ENCODE measurements at places on chromosomes 5 and 9. TPM values are rescaled to one million over a fixed set of nuclear protein-coding genes. Genes with fewer than 3 reads are reported as not detected.

- no peak for DNase-seq
These were observed 66.3 kb downstream of the PSAT1 start for GRCh38 chr9:78363221-78363620.

The SOX30 gene
- total RNA-seq: not detected

GRCh38 chr9:35464141-35465025 is 25.5 kb upstream of the RUSC2 start:
- DNase-seq: no peak

DNA sequence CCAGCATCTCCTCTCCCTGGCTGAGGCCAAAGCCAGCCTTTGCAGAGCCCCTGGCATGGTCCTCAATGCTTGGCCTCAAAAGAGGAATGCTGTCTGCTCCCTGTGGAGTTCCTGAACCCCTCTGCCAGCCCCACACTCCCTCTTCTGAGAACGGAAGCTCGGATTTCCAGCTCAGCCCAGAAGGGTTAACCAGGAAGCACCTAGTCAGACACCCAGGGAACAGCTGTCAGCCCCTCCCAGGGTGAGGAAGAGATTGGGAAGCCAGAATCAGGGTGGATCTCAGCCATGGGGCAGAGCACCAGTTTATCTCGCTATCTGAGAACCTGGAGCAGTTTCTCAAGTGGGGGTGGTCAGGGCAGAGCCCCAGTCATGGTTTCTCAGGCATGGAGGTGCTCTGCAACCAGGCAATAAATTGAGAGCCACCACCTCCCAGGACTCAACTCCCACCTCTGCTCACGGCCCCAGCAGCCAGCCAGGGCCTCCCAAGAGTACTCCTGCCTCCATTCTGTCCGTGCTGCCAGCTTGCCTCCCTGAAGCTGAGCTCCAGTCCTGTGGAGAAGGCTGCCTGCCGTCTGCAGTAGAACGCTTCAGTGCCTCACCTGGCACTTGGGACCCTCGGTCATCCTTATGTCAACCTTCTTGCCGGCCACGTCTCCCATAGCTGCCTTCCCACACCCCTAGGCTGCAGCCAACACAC is 7.6 kb downstream of the FOXE1 start:
- no peak for DNase-seq

The F12 gene
- total RNA-seq: 0.60 TPM

The MEIKIN gene
- not detected for total RNA-seq

The LAMC3 gene
- 0.50 TPM for total RNA-seq

DNA sequence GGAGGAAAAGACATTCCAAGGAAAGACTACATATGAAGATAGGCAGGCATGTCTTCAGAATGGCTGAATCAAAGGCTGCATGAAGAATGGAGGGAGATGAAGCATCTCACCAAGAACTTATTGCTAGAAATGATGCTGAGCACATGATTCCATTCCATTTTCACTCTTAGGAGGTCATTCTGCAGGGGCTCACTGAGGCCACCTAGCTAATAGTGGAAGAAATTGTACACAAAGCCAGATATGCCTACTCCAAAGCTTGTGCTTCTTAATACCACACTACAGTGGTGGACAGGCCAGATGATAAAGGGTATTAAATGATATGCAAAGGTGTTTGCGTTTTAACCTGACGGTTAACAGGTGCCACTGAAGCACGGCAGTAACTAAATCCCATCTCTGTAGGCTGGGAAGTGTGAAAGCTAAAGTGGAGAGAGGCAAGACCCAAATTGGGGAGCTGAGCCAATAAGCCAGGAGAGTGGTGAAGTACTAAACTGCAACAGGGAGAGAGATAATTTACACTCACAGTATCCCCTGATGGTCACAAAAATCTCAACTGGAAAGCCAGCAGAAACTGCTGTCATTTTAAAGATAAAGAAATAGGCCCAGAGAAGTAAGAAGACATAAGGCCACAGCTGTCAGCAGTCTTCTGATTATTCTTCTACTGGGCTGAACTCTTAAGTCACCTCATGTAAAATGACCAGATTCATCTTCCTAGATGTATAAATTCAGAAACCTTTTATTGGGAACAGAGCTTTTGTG is 14.6 kb downstream of the NDUFA8 start:
- DNase-seq: no peak

GRCh38 chr5:154190595-154191304 is at the start of gene GALNT10:
Gene GALNT10, plus strand, starts transcription at chr5:154190733. Its CDS starts 134 bp downstream, at chr5:154190867.
- DNase-seq: no peak

DNA sequence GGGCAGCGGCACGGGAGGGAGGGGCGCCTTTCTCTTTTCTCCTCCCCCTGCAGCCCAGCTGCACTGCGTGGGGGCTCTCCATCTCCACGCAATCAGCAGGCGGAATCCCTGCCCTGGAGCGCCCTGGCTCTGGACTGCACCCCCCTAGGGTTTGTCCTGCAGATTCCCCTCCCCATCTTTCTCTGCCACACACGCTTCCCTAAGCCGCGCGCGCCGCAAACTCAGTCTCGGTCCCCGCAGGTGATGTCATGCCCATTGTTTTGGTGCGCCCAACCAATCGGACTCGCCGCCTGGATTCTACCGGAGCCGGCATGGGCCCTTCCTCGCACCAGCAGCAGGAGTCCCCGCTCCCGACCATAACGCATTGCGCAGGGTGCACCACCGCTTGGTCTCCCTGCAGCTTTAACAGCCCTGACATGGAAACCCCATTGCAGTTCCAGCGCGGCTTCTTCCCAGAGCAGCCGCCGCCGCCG is at the start of gene KCNN2:
Gene KCNN2, plus strand, starts transcription at position 347 of the 473 bp plus-strand sequence. Its CDS starts 70 bp downstream, at position 417.
- no peak for DNase-seq

DNA sequence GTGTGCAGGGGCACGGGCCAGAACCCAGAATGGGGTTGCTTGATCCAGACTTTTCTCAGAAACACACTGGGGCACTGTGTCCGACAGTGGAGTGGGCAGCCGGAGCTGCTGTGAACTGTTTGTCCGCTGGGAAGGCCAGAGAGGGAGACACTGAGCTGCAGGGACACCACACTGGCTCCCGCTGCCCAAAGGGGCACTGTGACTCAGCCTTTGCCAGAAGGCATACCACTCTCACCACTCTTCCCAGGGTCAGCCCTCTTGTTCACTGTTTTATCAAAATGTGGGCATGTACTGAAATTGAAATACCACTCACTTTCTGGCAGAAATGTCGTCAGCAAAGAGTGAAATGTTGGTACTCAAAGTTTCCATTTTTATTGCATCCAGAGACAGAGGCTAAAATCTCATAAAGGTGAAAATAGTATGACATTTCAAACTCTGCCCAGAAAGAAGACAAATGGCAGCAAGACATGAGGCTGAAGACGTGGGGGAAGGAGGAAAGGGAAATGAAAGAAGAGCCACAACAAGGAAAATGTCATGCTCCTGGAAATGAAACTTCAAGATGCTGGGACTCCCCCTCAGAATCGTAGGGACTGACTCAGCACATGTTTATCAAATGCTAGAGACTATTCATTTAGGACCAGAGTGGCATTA is 4.5 kb upstream of the IL7R start:
- no peak for DNase-seq

DNA sequence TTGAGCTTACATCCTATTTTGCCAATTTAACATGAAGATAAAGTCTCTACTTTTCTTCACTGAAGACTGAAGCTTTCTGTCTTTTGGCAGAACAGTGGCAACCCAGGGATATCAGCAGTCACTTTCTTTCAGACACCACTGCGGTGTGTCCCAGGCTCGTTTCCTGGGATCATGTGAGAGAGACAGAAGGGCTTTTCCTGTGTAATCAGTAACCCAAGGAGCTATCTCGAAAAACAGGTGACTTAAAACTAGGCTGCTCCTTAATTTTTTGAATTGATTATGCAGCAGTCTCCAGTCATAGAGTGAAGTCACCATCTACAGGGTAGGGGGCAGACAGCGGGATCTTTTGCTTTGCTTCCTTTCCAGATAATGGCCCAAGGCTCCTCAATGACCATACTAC is 68.5 kb downstream of the ZNF462 start:
- no peak for DNase-seq

GRCh38 chr5:6543346-6543730 is 89.5 kb downstream of the NSUN2 start:
- no peak for DNase-seq

- DNase-seq: no peak
These were observed 20.4 kb upstream of the ITGA1 start for GRCh38 chr5:52767217-52767743.

All from omental fat pad (tissue), 4 donors.